ENCODE measurements at places on chromosomes 6 and 20.

- no peak for DNase-seq
Measured at GRCh38 chr6:169974663-169975062, 223.2 kb downstream of the ERMARD start.

DNA sequence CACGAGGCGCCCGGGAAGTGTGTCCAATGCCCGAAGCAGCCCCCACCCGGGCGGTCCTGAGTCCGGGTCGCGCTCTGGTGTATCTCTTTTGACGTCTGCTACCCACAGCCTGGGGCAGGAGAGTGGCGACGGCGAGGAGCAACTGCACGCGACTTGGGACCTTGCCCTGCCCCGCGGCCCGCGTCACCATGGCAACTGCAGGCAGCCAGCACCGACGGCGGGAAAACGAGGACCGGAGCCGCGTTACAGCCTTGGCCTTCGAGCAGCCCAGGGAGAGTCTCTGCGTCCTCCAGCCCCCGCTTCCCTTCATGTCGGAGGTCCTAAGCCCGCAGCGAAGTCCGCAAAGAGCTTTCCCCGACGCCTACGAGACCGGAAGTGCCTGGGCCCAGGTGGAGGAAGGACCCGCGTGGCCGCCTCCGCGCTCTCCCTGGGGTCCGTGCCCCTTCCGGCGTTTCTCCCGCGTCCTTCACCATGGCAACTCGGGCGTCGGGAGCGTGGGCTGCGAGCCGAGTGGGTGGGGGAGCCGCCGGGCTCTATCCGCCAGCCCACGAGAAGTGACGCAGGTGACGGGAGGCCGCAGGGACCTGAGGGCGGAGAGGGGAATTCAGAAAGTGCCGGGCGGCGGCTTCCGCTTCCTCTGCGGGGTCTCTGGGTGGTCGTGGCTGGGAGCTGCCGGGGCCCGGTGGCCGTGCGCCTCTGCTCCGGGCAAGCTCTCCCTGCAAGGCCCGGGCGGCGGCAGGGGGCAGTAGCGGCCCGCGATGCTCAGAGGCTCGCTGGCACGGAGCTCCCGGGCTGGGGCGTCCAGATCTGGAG lies 88.6 kb upstream of the TGM3 start:
- peak; percentile 41 for DNase-seq

- no peak for DNase-seq
Measured at GRCh38 chr6:29723666-29724588, 693 bp downstream of the HLA-F start.

DNA sequence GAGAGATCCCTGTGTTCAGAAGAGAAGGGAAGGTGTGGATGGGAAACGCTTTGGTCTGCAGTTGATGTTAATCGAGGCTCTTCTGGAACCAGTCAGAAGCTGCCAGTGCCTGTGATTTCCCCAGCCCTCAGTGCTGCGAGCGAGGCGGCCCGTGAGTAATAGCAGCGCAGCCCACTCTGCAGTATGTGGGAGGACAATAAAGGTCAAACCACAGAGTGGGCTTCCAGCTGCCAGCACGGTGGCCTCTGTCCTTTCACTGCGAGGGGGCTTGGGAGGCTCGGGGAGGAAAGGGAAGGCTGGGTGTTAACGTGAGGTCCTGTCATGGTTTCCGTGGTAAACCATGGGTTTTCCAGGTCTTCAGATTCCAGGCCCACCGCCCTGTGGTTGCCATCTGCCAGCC lies 32.3 kb upstream of the TAGAP start:
- no peak for DNase-seq

DNA sequence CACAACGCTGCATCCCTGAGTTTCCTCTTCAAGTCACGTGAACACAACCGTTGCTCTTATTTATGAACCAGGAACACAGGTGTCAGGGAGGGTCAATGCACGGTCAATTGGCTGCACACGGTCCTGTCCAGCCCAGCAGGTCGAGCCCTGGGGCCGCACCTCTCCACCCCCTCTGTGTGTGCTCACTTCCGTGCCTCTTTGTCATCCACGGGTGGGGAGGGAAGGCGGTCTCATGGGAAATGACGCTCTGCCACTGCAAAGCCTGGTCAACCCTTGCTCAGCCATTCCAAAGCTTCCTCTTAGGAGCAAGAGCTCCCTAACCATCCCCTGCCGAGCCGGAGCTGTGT lies 38.7 kb downstream of the DACT2 start:
- DNase-seq: no peak

DNA sequence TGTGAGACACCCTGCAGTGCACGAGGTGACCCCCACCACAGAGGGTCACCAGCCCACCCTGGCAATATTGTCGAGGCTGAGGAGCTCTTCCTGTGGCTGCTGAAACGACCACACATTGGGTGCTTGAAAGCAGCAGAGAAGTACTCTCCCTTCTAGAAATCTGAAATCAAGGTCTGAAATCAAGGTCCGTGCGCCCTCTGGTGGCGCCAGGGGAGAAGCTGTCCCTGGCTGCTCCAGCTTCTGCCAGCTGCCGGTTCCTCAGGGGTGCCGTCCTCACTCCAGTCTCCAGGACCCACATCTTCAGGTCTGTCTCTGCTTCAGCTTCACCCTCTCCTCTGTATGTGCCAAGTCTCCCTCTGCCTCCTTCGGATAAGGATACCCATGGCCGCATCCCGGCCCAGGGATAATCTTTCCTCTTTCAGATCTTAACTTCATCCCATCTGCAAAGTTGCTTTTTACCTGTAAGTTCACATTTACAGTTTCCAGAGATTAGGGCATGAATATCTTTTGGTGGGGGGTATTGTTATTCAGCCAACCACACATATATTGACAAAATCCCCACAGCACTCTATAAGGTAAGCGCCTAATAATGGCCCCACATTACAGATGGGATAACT lies 108.3 kb upstream of the PHACTR3 start:
- peak; percentile 60 for DNase-seq

DNA sequence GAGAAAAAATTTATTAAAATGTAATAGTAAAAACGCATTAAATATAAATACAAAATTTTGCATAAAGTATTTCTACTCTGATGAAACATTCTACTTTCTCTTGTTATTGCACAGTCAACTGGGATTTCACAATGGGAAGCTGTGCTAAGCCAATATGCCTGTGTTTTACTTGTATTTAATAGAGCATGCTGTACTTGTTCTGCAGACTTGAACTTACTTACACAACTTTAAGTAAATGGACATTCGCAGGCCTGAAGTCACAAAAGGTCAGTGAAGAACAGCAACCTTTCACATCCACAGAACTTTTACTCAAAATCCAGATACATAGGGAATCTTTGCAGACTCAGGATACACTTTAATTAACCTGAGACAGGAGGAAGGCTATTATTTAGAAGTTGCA lies 409.5 kb downstream of the BTBD3 start:
- DNase-seq: no peak

- DNase-seq: peak; percentile 51
Measured at GRCh38 chr20:14449323-14449722, 111.9 kb upstream of the FLRT3 start.

GRCh38 chr20:63688228-63689045 lies 8.0 kb upstream of the TNFRSF6B start:
- no peak for DNase-seq
